ENCODE measurements at places on chromosomes 7 and 10.

- no peak for DNase-seq
Observed at GRCh38 chr10:23643111-23643780, 204.4 kb downstream of the OTUD1 start.

GRCh38 chr10:100528123-100528886 lies 1.4 kb downstream of the NDUFB8 start:
- DNase-seq = no peak

DNA sequence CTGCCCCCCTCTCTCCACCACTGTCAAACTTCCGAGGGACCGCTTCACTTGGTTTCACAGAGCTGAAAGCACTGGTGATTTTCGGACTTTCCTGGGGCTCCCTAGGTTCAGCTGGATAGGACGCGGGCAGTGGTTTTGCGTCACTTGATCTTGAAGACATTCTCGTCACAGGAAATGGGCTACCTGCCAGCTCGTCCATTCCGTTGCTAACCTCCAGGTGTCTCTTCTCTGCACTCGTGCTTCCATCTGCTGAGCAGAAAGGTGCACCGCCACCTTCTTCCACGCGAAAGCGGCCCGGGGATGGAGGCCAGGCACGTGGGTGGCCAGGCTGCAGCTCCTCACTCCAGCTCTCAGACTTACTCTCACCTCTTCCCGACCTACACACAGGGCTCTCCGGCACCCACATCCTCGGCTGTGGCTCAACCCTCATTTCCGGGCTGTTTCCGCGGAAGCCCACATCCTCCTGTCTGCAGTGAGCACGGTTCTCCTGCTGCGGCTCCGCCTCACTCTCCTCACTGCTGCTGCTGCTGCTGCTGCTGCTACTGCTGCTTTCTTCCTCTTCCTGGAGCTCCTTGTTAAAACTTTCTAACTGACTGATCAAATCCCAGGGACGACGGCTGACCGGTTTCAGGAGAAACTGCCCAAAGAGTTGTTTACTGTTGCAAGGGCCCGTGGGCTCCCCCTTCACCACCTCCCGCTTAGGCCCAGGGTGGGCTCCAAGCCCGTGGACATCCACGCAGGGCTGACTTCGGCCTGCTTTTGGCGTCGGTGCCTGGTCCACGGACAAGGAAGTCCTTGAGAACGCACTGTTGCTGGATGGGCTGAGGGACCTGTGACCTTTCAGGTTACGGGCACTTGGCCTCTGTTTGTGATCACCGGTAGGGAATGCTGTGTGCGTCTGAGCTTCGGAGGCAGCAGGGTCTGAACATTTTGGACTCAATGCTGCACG lies 32.1 kb downstream of the JCAD start:
- no peak for DNase-seq

- DNase-seq = no peak
Observed at GRCh38 chr10:110392868-110393740, 88.4 kb upstream of the SMNDC1 start.

GRCh38 chr7:151968357-151968756 lies 12.1 kb downstream of the GALNTL5 start:
- no peak for DNase-seq

GRCh38 chr10:61852261-61852660 lies 49.2 kb upstream of the ARID5B start:
- DNase-seq = no peak

DNA sequence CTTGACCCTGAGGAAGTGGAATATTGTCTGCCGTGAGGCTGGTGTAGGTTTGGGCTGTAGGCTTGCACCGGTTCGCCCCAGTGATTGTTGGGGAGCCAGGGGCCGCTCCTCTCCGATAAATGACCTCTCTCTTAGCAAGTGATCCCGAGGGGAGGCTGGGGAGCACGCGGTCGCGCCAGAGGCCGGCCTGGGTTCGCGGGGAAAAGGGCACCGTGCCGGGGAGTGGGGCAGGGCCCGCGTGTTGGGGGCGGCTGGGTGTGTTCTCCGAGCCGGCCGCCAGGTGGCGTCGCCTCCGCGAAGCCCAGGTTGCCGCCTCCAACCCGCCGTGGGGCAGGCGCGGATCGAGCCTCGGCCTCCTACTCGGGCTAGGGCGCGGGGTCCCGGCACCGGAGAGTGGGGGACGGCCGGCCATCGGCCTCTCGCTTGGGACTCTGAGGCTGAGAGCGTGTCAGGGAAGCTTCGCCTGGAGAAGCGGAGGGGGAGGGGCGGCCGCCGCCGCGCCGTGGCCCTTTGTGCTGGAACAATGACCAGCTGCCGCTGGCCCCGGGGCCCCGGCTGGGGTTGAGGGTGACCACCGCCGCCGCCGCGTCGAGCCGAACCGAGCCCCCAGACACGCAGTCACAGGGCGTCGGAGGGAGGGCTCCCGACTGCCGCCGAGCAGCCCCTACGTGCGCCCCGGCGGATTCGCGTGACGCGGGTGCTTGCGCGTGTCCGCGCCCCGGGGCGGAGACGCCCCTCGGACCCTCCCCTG lies 442 bp upstream of the LZTS2 start:
- no peak for DNase-seq

- no peak for DNase-seq
Observed at GRCh38 chr7:93923296-93923695, 1.8 kb downstream of the GNG11 start.

DNA sequence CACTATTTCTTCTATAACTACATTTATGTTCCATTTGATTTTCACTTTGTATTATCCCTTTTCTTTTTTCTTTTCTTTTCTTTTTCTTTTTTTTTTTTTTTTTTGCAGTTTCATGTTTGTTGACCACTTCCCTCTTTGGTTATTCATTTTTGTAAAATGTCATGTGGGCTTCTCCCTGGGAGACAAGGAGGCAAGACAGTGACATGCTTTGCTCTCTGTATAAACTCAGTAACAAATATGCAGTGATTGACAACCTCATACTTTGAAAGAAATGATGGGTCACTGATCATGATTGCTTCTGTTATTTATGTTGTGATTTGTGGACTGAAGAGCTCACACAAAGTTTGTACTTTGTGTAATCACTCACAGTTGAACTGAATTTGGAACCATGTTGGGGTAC lies 90.2 kb upstream of the ABI1 start:
- DNase-seq = no peak

- no peak for DNase-seq
Observed at GRCh38 chr10:79146611-79147130, 77.9 kb downstream of the ZMIZ1 start.

- no peak for DNase-seq
Observed at GRCh38 chr10:57962839-57963238, 304.9 kb downstream of the IPMK start.

- no peak for DNase-seq
Observed at GRCh38 chr10:26857991-26858706, 2.6 kb downstream of the ABI1 start.

GRCh38 chr10:104096692-104097091 lies 11.0 kb upstream of the COL17A1 start:
- no peak for DNase-seq

- no peak for DNase-seq
Observed at GRCh38 chr7:45915606-45916005, 5.5 kb downstream of the IGFBP3 start.

GRCh38 chr7:125668321-125668993 lies 738.8 kb upstream of the POT1 start:
- DNase-seq = no peak

- no peak for DNase-seq
Observed at GRCh38 chr7:43220742-43221141, 108.3 kb downstream of the HECW1 start.

GRCh38 chr7:20601121-20601520 lies 14.3 kb upstream of the ABCB5 start:
- no peak for DNase-seq

- DNase-seq = no peak
Observed at GRCh38 chr10:92087750-92088395, 164.3 kb downstream of the BTAF1 start.

GRCh38 chr10:71554671-71555070 lies 158.0 kb downstream of the CDH23 start:
- no peak for DNase-seq

GRCh38 chr7:99734987-99735386 lies at the start of gene CYP3A7:
Gene CYP3A7 (minus strand): TSS chr7:99735196. CDS start chr7:99735093, 103 bp downstream.
- DNase-seq = no peak

DNA sequence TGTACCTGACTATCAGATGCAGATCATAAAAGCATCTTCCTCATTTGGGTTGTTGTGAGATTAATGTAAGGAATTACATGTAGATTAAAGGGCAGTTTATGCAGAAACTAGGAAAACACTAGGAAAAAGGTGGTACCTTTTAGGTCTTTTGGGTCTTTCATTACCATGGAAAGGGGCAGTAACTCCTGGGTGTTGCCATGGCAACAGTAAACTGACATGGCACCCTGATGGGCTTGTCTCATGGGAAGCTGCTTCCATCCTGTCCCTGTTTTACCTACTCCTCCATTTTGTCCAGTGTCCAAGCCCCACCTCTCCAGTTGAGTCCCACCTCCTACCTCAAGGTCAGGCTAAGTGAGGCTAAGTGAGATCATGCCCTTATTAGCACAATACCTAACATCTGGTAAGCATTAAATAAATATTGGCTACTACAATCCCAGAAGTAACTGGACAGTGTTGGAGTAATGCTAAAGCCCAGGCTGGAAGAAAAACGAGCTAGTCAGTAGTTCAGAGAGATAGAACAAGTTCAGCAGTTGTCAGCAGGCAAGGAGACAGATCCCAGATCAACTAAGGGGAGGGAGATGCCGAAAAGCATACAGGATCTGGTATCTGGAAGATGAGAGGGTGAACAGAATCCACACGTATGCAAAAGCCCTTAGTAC lies 240.0 kb upstream of the AUTS2 start:
- no peak for DNase-seq

- no peak for DNase-seq
Observed at GRCh38 chr7:5677538-5678294, 103.7 kb downstream of the RNF216 start.

- DNase-seq = no peak
Observed at GRCh38 chr7:40015790-40016296, 65.8 kb downstream of the CDK13 start.

DNA sequence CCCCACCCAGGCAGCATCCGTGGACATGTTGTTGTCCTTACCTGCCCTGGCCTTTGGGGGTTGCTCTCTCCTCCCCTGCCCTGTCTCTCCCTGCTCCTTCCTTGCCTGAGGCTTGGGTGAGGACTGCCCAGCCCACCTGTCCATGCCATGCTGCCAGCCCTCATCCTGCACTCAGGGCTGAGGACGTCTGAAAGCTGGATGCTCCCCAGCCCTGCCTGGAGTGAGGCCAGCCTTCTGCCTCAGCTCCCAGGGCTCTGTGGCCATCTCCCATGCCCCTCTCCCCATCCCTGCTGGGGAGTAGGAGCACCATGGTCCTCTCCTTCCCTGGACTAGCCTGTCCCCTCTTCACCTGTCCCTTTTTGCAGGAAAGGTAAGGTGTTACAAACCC lies 68.4 kb downstream of the RAMP3 start:
- DNase-seq = no peak

- DNase-seq = no peak
Observed at GRCh38 chr10:123097039-123097438, 38.7 kb upstream of the HMX3 start.

DNA sequence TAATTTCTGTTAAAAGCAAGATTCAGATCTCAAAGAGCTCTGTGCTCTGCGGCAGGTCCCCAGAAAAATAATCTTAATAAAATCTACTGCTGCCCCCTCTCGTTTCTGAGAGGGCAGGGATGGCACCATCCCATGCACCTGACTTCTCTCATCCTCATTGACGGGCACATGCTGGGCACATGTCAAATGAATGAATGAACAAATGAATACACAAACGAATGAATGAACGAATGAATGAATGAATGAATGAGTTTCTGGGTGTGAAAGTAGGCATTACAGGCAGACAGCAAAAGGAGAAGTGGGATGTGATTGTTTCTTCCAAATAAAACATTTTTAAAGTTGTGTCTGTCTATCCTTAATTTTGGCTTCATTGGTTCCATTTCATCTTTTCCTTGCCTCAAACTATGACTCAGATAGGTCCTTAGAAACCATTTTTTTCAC lies 398.1 kb upstream of the PRKCQ start:
- DNase-seq = no peak

DNA sequence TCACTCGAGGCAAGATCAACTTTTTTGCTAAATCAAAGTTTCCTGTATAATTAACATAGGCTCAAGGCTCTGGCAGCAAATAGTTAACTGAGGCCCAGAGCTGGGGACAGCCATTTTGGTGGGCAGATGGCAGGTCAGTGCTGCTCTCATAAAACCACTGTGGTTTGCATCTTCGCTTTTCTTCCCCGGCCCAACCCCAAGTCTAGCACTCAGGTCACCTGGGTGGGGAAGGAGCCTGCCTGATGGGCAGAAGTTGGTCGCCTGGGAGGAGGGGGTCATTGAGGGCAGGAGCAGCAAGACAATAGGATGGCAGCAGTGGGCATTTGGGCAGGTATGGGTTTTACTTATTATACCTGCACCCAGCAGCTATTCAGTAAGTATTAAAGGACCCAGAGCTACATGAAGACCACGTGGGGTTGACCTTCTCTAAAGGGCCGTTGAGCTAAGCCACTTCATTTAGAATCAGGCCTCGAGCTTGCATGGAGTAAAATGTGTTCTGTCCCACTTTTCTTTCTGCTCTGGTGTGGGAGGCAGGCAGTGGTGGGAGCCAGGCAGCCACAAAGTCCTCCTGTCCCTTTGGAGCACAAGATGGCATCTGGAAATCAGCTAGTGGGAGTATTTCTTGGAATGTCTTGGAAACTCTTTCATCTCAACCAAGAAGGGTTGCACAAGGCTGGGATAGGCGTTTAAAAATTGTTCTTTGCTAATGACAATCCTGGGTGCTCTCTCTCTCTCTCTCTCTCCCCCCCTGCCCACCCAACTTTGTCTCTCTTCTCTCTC lies 133.4 kb downstream of the SPAG6 start:
- no peak for DNase-seq

DNA sequence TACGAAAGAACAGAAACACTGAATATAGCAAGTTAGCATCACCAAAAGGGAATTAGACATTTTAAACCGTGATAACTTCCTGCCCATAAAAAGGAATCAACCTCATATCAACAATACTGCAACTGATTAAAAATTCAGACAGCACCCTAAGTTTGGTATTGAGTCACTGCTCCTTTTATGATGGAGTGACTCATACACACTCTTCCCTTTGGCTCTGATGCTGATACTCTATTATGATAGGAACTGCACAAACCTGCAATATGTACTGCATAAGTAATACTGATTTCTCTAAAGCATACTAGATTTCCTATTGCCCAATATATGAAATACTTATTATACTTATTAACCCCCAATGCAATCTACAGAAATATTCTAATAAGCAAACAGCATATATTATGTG lies 118.7 kb downstream of the PARD3 start:
- DNase-seq = no peak

GRCh38 chr7:2504128-2504888 lies 15.3 kb upstream of the LFNG start:
- no peak for DNase-seq

GRCh38 chr10:28903063-28903462 lies 225.7 kb downstream of the BAMBI start:
- DNase-seq = no peak

- DNase-seq = no peak
Observed at GRCh38 chr7:68434857-68435256, 1163.4 kb upstream of the AUTS2 start.

DNA sequence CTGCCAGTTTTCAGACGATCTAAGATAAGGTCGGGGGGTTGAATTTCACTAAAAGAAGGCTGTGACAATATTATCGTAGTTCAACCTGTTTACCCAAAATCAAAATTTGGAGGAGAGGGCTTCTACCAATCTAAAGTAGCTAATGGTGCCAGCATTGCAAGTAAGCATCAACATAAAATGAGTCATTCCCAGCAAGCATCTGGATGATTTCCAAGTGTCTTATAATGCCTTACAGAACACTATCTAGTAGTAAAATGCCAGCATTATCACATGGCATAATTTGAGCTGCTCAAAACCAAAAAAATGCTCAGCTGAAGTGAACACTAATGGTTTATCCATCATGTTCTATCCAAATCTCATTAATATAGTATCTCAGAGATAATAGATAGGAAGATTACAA lies 1193.9 kb downstream of the DNAJB9 start:
- DNase-seq = no peak

GRCh38 chr10:17580885-17581284 lies 36.3 kb downstream of the HACD1 start:
- DNase-seq = no peak

Measured in epithelial cell of prostate (primary cell).